Psoas muscle (tissue), 8 donors: ENCODE measurements at places on chromosomes 7 and 10. TPM values are rescaled to one million over a fixed set of nuclear protein-coding genes. Genes with fewer than 3 reads are reported as not detected.

- DNase-seq: no peak
These were observed 20.8 kb downstream of the CYP3A43 start for GRCh38 chr7:99848420-99849216.

DNA sequence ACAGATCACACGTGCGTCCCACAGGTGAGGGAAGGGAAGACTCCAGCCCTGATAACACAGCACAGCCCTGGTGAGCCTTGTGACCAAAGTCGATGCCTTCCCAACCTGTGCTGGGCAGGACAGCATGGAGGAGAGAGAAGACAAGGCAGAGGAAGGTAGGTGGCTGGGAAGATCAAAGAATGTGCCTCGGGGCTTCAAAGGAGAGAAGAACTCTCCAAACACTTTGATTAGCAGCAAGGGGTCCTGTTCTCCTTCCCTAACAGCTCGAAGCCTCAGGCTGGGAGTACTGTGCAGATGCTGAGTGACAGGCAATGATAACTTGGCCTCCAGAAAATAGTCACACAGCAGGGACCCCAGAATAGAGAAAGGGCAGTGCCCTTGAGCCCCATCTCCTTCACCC is 288.5 kb downstream of the TCERG1L start:
- DNase-seq: no peak

The TRIM56 gene
- 13.3 TPM for polyA plus RNA-seq

- no peak for DNase-seq
These were observed 146.6 kb downstream of the SH3PXD2A start for GRCh38 chr10:103708627-103709288.

- DNase-seq: peak; percentile 85
These were observed 2.1 kb downstream of the ADIRF start for GRCh38 chr10:86970162-86970981.

GRCh38 chr7:29459589-29459988 is 104.0 kb upstream of the PRR15 start:
- DNase-seq: no peak

DNA sequence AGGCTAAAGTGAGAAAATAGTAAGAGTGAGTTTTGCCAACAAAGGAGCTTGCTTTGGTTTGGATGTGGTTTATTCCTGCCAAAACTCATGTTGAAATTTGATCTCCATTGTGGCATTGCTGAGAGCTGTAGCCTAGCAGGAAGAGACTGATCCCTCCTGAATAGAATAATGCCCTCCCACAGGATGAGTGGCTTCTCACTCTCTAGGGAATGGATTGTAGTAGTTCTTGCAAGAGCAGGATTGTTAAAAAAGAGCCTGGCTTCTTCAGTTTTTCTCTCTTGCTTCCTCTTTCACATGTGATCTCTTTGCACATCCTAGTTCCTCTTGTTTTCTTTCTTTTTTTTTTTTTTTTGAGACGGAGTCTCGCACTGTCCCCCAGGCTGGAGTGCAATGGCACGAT is 34.4 kb downstream of the ASAH2 start:
- DNase-seq: no peak

The UPK3B gene
- polyA plus RNA-seq: 0.13 TPM

- no peak for DNase-seq
These were observed 206.3 kb downstream of the NXPH1 start for GRCh38 chr7:8639668-8640067.

DNA sequence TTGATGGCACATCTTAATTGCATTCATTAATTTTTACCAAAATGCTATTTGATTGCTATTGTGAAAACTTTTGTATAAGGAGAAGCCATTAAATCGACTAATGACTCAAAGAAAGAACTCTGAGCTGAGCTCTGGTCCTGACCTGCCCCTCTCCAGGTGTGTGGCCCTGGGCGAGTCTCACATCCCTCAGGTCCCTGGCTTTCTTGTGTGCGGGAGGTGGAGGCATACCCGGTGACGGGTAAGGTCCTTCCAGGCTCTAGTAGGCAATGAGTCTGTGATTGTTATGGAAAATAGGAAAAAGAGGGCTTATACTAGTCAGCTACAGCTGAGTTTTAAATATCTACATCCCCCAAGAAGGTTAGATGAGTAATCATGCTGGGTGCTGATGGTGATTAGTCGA is 248.1 kb downstream of the GATA3 start:
- DNase-seq: no peak

DNA sequence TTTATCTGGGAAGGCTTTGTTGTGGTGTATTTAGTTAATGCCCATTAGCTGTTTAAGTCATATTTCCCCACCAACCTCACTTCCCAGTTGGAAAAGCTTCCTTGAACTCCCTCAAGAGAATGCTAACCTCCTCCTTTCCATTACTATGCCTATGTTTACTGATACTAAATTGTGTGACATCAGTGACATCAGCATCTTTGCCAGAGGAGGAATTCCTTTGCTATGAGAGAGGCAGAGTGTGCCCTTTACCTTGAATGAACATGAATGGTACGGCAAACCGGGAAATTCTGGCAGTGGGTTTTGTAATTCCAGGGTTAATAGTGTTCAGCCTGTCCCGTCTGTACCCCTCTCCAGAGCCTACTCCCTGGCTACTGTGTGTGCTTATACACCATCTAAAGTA is 22.1 kb upstream of the GLCCI1 start:
- no peak for DNase-seq

The HYAL4 gene
- polyA plus RNA-seq: 0.13 TPM

The SHH gene
- 0.01 TPM for polyA plus RNA-seq

The CLCN1 gene
- polyA plus RNA-seq: 0.73 TPM

GRCh38 chr7:35492451-35493175 is 202.3 kb downstream of the HERPUD2 start:
- DNase-seq: no peak

GRCh38 chr7:45146531-45147379 is 10.8 kb upstream of the RAMP3 start:
- DNase-seq: peak; percentile 36

The CALCR gene
- polyA plus RNA-seq: 0.34 TPM

The TUBB8 gene
- 0.06 TPM for polyA plus RNA-seq

DNA sequence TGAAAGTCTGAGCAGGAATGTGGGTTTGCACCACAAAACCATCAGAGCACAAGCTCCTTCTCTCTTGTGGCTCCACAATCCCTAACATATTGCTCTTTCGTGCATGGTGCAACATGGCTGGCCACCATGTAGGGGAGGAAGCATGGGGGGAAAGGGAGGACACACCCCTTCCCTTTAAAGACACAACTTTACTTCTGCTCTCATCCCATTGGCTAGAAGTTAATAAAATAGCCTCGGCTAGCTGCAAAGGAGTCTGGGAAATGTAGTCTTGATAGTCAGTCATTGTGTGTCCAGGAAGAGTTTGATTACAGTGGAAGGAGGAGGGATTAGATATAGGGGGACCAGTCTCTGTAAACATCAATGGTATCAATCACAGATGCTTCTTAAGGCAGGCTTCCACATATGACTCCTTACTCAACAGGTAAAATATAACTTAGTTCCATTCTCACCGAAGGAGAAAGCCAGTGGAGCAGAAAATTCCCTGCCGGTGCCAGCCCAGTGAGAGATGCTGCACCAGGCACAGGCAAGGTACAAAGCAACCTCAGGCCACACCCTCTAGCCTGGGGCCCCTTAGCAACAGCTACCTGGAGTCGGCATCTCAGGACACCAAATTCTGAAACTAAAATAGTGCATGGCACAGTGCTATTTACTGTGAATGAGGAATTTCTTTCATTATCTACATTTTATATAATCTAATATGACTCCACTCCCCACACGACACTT is 124.7 kb upstream of the CTBP2 start:
- no peak for DNase-seq

The AKR1C4 gene
- polyA plus RNA-seq: not detected

GRCh38 chr7:9961161-9961922 is 1012.3 kb upstream of the PHF14 start:
- DNase-seq: no peak

The NYAP1 gene
- 0.21 TPM for polyA plus RNA-seq

DNA sequence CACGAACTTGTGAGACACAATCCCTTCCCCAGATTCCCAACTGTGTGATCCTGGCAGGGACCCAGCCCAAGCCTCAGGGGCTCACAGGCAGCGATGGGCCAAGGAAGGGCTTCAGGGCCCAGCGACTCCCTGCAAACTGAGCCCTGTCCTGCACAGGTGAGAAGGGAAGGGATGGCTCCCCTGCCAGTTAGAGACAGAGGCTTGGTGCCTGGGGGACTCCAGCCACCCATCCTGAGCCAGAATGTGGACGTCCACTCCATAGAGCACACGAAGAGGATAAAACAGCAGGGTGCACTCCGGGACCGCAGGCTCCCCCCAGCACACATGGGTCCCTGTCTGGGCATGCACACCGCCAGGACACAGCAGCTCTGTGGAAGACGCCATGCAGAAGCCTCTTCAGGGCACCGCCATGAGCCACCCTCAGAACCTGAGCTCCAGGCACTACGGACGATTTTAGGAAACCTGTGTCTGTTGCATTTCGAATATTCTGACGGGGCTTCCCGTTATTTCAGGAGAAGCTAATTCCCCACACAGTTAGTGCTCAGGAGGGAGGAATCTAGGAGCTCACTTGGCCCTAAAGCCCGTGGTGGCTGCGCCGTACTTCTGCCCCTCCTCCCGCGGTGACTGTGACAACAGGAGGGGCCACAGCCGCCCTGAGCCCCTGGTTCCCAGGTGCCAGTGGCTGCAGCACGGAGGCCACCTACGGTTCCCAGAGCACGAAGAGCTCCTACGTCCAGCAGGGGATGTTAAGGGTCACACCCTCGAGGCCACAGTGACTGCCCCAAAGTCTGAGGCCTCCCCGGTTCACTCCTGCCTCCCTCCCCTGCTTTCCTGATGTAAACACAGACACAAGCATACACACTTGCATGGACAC is 326.0 kb downstream of the PTPRN2 start:
- peak; percentile 5 for DNase-seq

DNA sequence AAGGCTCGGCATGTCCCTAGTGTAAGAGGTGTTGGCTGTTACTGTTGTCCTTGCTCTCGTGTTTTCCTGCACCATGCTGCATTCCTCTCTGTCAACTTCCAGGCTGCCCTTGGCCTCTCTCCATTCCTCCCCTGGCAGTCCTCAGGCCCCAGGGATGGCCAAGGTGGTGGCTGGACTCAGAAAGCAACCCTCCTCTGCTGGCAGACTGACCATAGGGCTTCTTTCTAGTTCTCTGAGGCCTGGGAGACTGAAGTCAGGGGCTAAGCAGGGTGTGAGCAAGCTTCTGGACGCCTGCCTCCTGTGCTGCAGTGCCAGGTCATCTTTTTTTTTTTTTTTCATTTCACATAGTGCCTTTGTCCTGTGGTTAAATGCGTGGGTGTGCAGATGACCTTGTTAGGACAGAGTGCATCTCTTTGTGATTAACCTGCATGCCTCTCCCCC is 72.0 kb downstream of the GOLGA7B start:
- DNase-seq: no peak

The CBX3 gene
- polyA plus RNA-seq: 83.9 TPM

GRCh38 chr7:140571538-140572122 is 69.0 kb downstream of the DENND2A start:
- DNase-seq: no peak

- DNase-seq: peak; percentile 62
These were observed 12.4 kb upstream of the BMPER start for GRCh38 chr7:33892945-33893344.

DNA sequence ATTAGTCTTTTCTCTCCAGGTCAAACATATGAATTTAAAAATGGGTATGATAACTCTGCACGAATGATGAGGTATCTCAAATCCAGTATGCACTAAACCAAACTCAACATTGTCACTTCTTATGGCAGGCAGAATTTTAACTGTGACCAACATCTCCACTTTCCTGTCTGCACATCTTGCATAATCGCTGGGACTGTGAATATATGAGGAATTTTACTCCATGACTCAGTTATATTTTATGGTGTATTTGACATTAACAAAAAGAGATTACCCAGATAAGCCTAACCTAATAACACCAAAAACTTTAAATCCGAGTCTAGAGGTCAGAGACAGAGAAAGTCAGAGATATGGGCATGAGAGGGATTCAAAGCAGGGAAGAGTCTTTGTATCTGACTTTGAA is 454.5 kb upstream of the SEMA3D start:
- no peak for DNase-seq

DNA sequence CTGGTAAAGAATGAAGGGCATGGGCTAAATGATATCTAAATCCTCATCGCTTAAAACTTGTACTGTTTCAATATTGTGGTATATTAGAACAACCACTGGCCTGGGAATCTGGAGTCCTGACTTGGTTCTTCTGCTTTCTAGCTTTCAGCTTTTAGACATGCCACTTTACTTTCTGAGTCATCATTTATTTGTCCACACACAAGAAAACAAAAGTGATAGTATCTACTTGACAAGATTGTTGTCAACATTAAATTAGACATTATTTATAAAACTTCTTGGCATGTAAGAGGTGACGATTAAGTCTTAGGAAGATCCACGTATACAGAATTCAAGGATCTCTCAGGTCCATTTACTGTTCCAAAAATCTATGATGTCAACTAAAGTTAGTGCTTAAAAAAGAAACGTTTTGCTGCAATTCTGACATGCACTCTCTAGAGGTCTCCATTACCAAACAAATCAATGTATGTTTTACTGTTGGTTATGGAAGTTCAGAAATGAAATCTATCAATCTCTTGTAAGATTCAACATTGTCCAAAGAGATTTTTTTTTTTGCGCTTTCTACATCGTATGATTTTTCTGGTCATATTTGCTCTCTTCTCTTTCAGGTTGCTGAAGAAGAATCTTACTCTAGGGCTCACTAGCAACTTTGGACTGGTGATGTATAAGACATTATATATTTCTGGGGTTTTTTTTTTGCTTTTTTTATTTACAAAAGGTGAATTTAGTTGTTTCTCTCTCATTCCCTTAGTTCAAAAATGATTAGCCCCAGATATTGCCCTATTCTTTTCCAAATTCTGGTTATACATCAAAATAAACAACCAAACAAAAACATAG is 53.6 kb upstream of the DYNC1I1 start:
- no peak for DNase-seq

DNA sequence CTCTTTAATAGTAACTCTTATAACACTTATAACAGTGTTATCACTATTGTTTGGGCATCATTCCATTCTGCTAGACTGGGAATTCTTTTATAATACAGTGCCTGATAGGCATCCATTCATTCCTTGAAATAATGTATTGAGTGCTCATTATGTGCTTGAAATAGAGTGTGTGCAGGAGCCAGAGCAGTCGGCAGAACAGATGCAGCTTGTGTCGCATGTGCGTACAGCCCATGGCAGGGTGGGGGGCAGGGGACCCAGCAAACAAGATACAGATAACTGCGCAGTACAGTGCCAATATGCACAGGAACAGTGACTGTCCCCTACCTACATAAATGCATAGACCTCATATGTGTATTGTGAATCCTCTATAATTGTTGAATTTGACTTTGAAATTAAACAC is 99.3 kb downstream of the KAT6B start:
- DNase-seq: no peak

The CFAP70 gene
- 0.08 TPM for polyA plus RNA-seq
